ENCODE measurements at places on chromosomes 3 and 15.
A peak's percentile ranks its signal among the peaks of the same experiment; 100 is the strongest.

DNA sequence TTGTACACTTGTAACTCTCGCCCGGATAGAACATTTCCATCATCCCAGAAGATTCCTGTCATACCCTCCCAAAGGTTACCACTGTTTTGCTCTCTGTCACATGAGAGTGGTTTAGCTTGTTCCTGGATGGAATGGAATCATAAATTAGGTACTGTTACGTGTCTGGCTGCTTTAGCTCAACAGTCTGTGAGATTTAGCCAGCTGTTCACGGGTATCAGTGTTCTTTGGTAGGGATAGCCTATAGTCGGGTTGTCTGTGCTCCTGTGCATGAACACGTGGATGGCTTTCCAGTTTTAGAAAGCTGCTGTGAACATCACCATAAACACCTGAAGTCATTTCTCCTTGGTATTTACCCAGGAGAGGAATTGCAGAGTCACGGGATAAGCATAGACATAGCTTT lies 58.2 kb upstream of the NR2C2 start:
- no peak for DNase-seq

- no peak for DNase-seq
These were observed 100.7 kb downstream of the MYRIP start for GRCh38 chr3:39910135-39910534.

DNA sequence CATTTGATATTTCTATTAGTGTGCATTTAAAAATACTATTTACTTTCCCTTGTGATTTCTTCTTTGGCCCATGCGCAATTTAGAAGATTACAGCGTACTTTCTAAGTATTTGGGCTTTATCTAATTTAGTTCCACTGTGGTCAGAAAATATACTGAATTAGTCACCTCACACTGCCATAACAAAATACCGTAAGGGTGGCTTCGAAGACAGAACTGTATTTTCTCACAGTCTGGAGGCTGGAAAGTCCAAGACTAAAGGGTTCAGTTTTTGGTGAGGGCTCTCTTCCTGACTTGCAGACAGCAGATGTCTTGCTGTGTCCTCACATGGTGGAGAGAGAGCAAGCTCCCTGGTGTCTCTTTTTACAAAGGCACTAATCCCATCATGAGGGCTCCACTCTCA lies 286.2 kb downstream of the ADAMTSL3 start:
- no peak for DNase-seq

DNA sequence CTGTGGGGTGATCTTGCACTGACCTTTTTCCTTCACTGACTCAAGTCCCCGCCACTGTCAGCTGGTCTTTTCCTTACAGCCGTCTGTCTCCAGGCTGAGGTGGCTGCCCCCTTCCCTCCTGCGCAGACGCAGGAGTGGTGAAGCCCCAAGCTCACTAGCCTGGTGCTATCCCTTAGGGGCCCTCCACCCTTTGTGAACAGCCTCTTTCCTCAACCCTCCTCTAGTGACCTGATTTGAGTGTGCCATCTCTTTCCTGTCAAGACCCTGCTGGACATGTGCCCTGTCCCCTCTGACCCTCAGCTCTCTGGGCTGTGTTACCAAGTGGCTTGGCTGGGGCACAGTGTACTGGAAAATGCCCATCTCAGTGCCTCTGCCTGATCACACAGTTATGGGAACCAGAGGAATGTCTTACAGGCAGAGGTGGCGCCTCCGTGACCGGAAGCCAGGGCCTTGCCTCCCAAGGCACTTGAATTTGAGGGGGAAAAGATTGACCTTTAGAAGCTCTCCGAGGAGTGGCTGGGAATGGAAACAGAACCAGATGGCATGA lies 8.7 kb downstream of the KBTBD13 start:
- no peak for DNase-seq

- peak; percentile 55 for DNase-seq
These were observed 35.6 kb upstream of the MUC4 start for GRCh38 chr3:195847055-195847950.

DNA sequence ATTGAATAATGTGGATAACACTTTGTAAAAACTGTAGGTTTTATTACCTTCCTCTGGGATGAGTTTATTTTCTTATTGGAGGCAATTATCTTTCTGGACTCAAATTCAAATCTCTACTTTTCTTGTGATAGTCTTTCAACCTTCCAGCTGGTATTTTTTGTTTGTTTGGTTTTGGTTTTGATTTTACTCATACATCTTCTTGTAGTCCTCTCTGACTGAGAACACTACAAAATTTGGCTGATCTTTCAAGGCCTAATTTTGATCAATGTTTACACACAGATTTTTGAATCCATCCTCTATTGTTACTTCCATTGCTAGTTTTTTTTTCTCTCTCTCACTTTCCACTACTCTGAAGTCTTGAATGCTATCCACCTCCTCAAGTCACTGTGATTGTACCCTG lies 303.8 kb upstream of the NECTIN3 start:
- no peak for DNase-seq

DNA sequence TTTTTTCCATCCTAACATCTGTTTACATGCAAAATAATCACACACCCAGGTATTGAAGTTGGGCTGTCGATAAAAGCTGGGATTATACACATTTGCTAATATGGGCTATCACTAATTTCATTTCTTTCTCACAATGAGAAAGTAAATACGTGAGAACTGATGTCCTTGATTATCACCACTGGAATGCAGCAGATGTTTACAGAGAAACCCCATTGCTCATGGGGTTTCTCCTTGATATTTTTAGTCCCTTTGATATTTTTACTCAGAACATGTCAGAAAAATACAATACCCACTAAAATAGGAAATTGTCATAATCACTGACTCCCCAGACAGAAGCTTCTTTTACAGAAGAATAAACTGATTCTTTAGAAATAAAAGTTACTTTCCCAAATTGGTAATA lies 535.1 kb upstream of the CCDC54 start:
- DNase-seq = no peak

DNA sequence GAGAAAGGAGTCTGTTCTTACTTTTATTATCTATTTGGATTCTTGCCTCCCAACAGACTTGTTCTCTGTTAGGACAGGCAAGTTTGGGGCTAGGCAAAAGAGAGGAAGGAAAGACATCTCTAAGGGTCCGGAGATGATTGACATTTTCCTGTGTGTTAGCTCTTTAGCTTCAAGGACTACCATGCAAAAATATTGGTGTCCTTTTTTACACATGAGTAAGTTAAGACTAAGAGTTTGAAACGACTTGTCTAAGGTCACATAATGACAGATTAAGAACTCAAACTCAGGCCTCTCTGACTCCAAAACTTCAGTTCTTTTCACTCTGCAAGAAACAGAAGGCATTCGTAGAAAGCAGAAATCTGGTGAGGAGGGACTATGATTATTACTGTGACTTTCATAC lies 5.9 kb downstream of the LMCD1 start:
- DNase-seq = no peak

DNA sequence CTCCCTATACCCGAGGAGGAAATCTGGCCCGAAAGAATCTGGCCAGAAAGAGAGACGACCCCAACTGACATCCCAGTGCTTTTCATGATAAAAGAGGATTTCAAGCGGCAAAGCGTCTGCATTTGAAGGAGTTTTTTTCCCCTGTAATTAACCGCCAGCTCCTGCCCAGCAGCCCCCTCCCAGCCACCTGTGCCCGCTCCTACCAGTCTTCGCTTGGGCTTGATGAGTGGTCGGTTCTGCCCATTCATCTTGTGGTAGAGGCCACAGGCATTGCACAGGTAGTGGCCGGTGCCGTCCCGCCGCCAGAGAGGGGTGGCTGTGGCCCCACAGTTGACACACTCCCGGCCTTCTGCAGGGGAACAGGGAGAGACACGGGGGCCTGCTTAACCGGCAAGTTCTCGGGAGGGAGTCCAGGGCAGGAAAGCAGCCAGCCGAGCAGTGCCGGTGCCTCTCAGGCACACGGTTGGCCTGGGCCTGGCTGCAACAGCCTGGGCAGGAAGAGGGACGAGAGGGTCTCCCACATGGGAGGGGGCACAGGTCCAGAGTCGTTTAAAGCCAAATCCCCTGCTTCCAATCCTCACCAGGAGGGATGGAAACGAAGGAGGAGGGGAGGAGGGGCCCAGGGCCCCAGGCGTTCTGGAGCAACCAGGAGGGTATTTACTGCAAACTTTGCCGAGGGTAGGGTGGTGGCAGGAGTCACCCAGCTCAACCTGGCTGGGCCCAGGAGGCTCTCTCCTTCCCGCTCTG lies 9.2 kb downstream of the GATA2 start:
- DNase-seq = no peak

DNA sequence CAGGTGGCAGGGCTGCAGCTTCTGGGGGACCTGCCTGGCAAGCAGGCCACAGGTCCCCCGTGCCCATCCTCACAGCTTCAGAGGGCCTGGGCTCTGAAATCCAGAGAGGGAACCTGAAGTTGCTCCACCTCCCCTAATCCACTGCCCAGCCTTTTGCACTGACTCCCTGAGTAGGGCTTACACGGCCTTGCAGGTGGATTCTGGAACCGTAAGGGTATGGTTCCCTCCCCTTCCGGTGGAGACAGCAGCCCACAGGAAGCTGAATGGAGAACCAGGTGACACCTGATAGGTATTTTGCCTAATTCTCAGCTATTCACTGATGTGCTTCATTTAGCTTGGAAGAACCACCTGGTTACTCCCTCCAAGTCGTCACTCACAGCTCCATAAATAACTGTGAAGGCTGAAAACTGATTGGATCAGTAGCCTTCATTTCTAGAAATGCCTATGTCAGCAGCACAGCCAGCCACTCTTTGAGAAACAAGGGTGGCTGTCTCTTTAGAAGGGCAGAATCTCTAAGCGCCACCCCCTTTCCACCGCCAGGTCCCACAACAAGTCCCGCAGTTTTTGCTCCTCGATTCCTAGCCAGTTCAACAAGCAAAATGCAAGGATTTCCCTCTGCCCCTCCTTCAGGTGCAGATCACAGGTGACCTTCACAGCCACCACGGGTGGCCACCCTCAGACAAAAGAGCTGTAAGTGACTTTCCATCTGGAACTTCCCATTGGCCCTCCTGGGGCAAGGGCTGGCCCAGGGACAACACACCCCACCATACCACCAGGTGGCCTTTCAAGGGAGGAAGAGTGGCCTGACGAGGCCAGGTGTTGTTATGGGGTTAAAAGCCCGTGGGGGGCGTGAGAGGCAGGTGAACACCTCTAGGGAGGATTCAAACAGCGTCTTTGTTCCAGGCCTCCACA lies 112.9 kb downstream of the SEC22A start:
- no peak for DNase-seq
